Non-pigmented ciliary epithelial cell (primary cell): ENCODE measurements at places on chromosomes 1 and 21.

GRCh38 chr1:109787211-109787844 lies 23.6 kb upstream of the EPS8L3 start:
- no peak for DNase-seq

DNA sequence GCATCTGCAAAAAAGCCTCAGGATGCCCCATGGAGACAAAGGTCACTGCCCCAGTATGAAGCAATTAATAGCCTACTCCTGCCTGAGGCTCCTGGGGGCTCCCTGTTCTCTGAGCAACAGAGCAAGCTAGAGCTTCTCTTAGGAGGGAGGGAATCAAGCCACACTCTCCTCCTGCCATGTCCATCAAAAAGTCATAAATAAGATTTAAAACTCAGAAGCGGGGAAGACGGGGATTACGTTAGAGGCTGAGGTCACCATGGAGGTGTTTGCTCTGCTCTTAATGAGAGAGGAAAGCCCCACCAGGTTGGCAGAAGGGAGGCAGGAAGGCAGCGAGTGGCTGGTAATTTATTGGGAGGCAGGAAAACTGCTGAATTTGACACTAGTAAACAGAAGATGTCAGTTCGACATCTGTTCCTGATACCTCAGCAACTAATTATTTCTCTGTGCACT lies 98.4 kb upstream of the TNR start:
- no peak for DNase-seq

DNA sequence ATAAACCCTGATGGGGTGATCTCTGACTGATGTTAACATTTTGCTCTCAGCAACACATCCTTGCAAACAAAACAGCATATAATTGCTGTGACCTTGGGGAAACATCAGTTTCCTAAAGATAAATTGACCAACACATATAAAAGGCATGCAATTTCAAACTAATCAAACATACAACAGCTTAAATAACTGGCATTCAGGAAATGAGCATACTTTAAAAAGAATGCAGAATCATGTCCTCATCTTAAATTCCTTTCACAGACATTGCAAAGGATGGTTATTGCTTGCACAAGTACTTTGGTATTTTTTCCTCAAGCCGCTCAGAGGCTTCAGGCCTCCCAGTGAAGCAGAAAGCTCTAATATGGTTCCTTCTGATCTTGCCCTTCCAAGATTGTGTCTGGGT lies 53.4 kb upstream of the RGS18 start:
- peak; percentile 51 for DNase-seq

DNA sequence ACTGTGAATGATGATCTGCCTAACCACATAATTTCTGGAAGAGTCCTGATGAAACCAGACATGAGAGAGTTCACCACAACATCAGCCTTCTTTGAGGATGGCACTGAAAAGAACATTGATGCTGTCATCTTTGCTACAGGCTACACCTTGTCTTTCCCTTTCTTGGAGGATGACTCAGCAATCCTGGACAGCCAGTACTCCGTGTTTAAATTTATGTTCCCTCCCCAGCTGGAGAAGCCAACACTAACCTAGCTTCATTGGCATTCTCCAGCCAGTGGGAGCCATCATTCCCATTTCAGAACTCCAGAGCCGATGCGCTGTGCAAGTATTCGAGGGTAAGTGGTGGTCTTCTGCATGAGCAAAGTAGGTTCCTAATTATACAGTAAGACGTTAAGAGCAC lies 164.1 kb upstream of the POGK start:
- DNase-seq, result no peak

DNA sequence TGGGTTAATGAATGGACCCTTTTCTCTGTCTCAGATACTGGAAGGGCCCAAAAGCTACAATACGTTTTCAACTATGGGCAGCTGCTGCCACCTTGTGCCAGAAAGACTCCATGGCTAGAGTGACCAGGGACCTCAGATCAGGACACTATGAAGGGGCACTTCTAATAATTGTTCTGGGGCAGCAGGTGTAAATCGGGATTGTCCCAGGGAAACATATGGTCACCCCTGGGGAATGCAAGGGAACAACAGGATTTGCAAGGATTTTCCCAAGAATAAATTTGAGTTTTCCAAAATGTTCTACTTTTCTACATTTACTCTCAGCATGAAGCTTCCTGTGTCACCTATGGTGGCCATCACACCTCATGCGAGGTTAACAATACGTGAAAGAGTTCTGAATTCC lies 12.0 kb upstream of the FCAMR start:
- no peak for DNase-seq

- DNase-seq, result no peak
Measured at GRCh38 chr1:55707196-55707595, 492.0 kb upstream of the USP24 start.

- no peak for DNase-seq
Measured at GRCh38 chr1:173195596-173196088, 11.5 kb downstream of the TNFSF4 start.

- no peak for DNase-seq
Measured at GRCh38 chr1:234611847-234612351, 1.9 kb upstream of the IRF2BP2 start.

DNA sequence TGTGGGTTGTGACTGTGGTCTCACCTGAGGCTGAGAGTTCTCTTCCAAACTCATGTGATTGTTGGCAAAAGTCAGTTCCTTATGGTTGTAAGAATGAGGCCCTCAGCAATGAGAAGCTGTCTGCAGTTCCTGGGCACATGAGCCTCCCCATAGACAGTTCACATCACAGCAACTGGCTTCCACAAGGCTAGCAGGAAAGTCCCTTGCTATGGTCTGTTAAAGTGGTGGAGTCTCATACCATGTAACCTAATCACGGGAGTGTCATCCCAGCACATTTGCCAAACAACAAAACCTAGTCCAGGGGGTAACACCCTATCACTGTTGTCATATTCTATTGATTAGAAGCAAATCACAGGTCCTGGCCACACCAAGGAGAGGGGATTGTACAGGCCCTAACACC lies 163.8 kb downstream of the BACH1 start:
- DNase-seq, result no peak

GRCh38 chr1:71157151-71157550 lies 76.3 kb upstream of the ZRANB2 start:
- no peak for DNase-seq

GRCh38 chr1:13807209-13807608 lies 107.2 kb downstream of the PRDM2 start:
- DNase-seq, result no peak

DNA sequence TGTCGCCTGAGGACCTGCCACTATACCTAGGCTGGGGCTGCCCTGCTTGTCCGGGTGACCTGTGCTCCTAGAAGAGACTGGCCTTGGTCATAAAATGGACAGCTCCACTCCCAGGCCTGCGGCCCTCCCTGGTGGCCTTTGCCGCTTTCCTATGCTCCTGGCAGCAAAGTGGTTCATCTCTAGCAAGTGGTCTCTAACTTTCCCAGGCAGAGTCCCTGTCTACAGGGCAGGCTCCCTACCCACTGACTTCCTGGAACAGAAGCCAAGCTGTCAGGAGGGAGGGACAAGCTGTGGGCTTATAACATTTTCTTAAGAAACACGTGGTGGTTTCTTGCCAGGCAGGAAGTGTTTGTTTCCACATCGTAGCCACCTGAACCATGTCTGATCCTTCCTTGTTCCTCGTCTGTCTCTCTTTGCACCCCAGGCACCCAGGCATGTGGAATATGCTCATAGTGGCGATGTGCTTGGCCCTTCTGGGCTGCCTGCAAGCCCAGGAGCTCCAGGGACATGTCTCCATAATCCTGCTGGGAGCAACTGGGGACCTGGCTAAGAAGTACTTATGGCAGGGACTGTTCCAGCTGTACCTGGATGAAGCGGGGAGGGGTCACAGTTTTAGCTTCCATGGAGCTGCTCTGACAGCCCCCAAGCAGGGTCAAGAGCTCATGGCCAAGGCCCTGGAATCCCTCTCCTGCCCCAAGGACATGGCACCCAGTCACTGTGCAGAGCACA lies 10.1 kb downstream of the H6PD start:
- no peak for DNase-seq

DNA sequence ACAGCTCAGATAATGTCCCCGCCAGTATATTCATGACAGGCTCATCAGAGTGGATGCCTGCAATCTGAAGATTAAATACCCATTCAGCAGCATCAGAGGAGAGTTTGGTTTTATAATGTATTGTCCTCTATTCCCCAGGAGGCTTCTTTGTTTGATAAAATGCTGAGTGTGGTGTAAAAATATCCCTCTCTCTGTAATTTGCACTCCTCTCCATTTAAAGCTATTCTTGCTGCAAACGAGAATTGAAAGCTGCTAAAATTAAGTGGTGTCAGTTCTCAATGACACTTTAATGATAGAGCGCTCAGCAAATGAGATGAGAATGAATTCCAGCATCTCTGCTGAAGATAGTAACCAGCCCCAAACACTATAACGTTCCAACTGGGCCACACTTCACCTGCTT lies 205.7 kb upstream of the RRP15 start:
- no peak for DNase-seq
